ENCODE measurements at places on chromosomes 11 and 22.

DNA sequence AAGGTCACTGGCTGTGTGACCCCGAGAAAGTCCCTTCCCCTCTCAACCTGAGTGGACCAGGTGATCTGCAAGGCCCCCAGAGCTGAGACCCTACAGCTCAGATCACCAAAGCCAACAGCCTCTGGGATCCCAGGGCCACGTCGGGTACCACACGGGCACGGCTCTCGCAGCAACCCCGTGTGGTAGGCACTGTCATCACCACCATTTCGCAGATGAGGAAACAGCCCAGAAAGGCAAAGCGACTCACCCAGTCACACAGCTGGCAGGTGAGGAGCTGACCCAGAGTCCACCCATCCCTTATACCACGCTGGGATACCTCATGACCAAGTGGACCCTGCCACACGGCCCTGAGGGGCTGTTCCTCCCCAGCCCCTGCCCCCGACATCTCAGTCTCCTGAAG lies 2.8 kb downstream of the ATP5MGL start:
- no peak for DNase-seq

- no peak for DNase-seq
Observed at GRCh38 chr11:92406472-92406871, 181.9 kb downstream of the FAT3 start.

GRCh38 chr11:44624761-44625221 lies 59.3 kb downstream of the CD82 start:
- DNase-seq: no peak

- no peak for DNase-seq
Observed at GRCh38 chr11:57310630-57311086, 14.1 kb downstream of the TNKS1BP1 start.

GRCh38 chr11:23865341-23865975 lies 631.4 kb upstream of the LUZP2 start:
- DNase-seq: no peak

- no peak for DNase-seq
Observed at GRCh38 chr11:21877151-21877550, 315.7 kb upstream of the ANO5 start.

Data from central memory CD4-positive, alpha-beta T cell (primary cell).